ENCODE measurements at places on chromosomes 7 and 10.

- no peak for DNase-seq
- H3K4me1 ChIP-seq: no peaks in the 10 kb centered on the region
- no peak overlapping the region for H3K27ac ChIP-seq
- H3K27me3 ChIP-seq: no peaks in the 10 kb centered on the region
- H3K4me3 ChIP-seq: no peak overlapping the region
Measured at GRCh38 chr7:3914051-3914775, 613.2 kb downstream of the SDK1 start.

DNA sequence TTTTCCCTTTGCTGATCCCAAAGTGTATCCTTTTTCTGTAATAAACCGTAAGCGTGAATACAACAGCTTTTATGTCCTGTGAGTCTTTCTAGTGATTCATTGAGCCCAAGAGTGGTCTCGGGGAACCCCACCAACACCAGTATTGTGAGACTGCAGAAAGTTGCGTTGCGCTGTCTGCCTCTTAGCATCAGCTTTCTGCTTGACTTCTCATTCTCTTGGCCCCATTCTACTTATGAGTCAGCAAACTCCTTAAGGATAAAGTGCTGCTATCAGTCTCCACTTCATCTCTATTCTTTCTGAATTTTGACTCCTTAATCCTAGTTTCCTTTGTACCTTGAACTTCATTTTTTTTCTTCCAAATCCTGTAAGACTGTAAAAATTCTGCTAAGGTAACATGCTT lies 184.3 kb upstream of the MBL2 start:
- no peak overlapping the region for H3K27ac ChIP-seq
- H3K36me3 ChIP-seq: peaks cover 3% of the 10 kb centered on the region
- no peak for DNase-seq
- H3K4me1 ChIP-seq: peaks cover 5% of the 10 kb centered on the region
- H3K27me3 ChIP-seq: no peaks in the 10 kb centered on the region
- H3K4me3 ChIP-seq: no peak overlapping the region

DNA sequence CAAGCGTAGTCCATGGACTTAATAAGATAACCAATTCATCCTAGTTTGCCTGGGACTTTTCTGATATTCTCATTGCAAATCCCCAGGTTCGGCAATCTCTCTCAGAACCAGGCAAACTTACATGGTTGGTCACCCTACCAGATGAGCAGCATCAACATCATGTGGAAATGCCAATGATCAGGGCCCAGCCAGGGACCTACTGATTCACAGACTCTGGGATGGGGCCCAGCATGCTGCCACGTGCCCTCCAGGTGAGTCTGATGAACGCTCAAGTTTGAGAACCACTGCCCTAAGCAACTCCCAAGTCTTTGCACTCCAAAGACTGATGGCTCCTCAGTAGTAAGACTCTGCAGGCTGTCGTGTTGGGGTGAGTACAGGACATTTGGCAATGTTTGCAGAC lies 2.7 kb downstream of the LAMB4 start:
- DNase-seq: no peak
- no peaks in the 10 kb centered on the region for H3K36me3 ChIP-seq
- H3K27me3 ChIP-seq: no peaks in the 10 kb centered on the region

DNA sequence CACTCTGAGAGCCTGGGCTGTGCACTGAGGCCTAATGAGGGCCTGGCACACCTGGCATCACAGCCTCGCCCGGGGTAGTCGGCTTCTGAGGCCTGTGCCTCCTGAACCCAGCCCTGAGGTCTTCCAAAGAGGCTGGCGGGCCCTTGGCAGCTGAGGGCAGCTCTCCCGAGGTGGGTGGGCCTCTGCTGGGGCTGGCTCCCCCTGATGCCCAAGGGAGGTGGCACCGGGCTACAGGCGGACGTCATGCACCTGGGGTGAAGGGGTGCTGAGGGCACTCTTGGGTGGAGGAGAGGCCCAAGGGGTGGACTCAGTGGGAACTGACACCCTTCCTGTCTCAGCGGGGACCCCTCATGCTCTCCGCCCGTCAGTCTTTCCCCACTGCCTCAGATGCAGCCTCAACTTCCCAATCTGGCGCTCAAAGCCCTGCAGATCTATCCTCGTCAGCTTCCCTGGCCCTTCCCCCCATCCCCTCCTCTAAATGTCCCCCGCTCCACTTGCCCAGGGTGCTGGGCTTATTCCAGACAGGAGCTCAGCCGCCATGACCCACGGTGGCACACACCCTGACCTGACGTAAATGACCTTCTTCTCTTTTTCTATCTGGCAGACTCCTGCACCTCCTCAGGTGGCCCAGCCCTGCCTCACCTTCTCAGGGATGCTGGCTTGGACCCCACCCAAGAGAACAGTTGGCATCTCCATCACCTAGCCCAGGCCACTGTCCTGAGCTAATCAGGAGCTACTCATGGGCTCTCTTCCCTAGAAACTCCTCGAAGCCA lies 38.2 kb downstream of the MYL10 start:
- H3K4me3 ChIP-seq: no peak overlapping the region
- no peaks in the 10 kb centered on the region for H3K36me3 ChIP-seq
- H3K4me1 ChIP-seq: no peaks in the 10 kb centered on the region
- no peak for DNase-seq
- no peaks in the 10 kb centered on the region for H3K27me3 ChIP-seq

DNA sequence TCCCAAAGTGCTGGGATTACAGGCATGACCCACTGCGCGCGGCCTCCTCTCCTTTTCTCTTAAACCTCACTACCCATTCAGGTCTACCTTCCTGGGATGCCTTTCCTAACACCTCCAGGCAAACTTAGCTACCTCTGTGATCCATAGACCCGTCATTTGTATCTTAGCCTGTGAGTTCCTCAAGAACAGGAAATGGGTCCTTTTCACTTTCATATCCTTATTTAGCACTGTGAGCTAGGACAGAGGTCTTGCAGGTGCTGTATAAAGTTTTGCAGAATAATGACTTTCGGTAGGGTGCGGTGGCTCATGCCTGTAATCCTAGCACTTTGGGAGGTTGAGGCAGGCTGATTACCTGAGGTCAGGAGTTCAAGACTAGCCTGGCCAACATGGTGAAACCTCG lies 215.7 kb downstream of the RELN start:
- H3K4me1 ChIP-seq: no peaks in the 10 kb centered on the region
- DNase-seq: no peak
- H3K4me3 ChIP-seq: no peak overlapping the region
- no peaks in the 10 kb centered on the region for H3K27me3 ChIP-seq
